ENCODE measurements at places on chromosomes 13 and 19. TPM values are rescaled to one million over a fixed set of nuclear protein-coding genes. Genes with fewer than 3 reads are reported as not detected.

Gene GPR12
- not detected for total RNA-seq

Gene SLC46A3
- total RNA-seq, result 4.6 TPM

Gene EIF3K
- total RNA-seq, result 644 TPM

Gene CGB8
- total RNA-seq, result not detected

Gene ZSCAN4
- not detected for total RNA-seq

Gene CCNE1
- total RNA-seq, result 12.4 TPM

Gene CD33
- total RNA-seq, result not detected

Gene MAMSTR
- 0.72 TPM for total RNA-seq

Gene SYDE1
- total RNA-seq, result 16.1 TPM

Gene ZNF540
- 0.08 TPM for total RNA-seq

Gene KISS1R
- total RNA-seq, result not detected

Measured in hair follicular keratinocyte (primary cell).